ENCODE measurements at places on chromosomes 2 and 18. TPM values are rescaled to one million over a fixed set of nuclear protein-coding genes. Genes with fewer than 3 reads are reported as not detected.

- no peak for DNase-seq
These were observed 106.7 kb downstream of the METTL8 start for GRCh38 chr2:171327043-171327496.

- DNase-seq = no peak
These were observed 98.1 kb downstream of the LRRC30 start for GRCh38 chr18:7329016-7329415.

- no peak for DNase-seq
These were observed 306.8 kb upstream of the SKOR2 start for GRCh38 chr18:47558110-47558750.

Gene LRRTM4
- total RNA-seq = 18.1 TPM

DNA sequence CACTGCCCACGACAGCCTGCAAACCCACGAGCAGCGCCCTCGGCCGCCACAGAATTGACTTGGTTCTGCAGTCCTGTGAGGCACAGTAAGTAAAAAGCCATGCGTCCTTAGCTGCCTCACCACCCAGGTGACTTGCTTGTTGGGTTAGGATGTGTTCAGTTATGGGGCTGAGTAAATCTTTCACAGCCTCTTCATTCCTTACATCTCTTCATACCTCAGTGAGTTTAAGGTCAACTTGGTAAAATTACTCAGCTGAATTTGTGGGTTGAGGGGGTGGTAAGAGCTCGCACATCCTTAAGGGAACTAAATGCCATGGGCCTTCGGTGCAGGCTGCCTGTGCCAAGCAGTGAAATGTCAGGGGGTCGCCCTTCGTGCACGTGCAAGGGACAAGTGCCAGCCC is 165.2 kb upstream of the ALKAL2 start:
- no peak for DNase-seq

All from sciatic nerve (tissue), 2 donors.